ENCODE measurements at places on chromosomes 5 and 9. TPM values are rescaled to one million over a fixed set of nuclear protein-coding genes. Genes with fewer than 3 reads are reported as not detected.

GRCh38 chr5:137706841-137707240 lies 29.0 kb downstream of the KLHL3 start:
- no peak for DNase-seq

DNA sequence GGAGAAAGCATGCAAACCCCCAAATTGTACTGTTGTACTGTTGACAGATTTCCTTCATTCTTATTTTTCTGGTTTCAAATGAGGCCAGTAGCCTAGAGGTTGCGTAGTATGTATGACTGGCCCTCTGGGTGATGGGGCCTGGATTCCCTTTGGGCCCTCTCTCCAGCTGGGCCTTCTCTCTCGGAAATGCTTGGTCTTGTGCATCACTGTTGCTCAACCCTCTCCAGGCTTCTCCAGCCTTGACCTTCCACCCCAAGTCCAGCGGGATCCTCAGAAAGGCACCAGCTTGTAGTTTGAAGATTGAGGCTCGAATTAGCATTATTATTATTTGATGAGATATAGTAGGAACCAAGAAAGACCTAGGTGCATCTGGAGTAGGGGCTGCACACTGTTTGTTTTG lies 87.0 kb downstream of the ANGPTL2 start:
- peak; percentile 74 for DNase-seq

DNA sequence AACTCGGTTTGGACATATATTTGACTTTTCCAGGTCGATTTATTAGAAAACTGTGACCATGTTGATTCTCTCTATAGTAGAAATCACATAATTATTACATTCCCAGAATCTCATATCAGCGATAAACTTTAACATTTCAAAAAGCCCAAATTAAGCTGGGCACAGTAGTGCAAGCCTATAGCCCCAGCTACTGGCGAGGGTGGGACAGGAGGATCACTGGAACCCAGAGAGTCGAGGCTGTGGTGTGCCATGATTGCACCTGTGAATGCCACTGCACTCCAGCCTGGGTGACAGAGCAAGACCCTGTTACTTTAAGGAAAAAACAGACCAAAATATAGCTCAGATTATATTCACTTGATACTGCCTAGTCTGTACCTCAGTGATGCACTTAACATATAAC lies 128.9 kb downstream of the CPLANE1 start:
- no peak for DNase-seq

GRCh38 chr5:74625742-74626241 lies 14.7 kb downstream of the ENC1 start:
- DNase-seq = no peak

DNA sequence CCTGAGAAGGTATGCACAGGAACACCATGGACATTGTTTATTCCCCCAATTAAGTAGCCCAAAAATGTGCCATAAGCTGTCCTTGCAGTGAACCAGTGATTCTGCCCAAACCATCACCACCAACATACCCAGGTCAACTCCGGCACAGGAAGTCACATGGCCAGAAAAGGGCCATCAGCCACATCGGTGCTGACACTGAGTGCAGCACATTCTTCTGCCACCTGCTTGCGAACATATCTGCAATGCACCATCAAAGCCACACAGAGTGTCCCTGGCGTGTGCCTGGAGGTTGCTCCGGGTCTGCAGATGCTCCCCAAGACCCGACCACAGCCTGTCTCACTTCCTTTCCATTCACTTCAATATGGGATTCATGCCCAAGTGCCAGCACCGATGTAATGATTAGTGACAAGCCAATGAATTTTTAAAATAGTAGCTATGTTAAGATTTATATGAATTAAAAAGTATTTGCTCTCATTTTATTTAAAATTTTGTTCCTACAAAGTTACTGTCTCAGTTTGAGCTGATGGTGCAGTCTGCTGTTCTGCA lies 37.6 kb downstream of the SYK start:
- DNase-seq = peak; percentile 69

DNA sequence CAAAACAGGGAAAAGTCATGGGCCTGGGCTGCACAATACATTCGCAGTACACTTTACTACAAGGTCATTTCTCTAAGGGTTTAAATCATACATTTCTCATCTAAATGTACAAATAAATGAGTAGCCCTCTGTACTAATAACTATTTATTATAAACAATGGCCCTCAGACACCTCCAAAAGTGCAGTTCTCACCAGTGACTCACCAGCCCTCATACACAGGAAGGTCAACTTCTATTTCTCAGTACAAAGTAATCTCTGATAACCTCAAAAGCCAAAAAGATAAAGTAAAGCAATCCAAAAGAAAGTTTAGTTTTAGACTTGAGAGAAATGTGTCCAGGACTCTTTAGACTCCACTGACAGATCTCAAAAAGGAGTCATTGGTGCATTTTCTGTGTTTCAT lies 1258.1 kb upstream of the CDH6 start:
- DNase-seq = no peak

DNA sequence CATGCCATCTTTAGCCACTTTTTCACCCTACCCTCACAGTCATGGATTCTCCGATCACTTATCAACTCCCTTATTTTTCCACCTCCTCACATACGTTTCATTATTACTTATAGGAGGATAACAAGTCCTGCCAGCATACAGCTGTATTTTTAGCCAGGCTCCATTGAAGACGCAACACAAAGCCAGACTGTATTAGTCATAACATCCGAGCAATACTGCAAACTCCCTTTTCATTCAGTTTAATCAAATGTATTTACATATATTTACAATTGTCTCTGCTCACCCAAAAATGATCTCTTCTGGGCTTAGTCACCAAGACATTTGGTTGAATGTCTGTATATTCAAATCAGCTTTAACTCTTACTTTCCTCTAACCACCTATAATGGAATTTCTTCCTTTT lies 126.4 kb upstream of the PRLR start:
- no peak for DNase-seq

DNA sequence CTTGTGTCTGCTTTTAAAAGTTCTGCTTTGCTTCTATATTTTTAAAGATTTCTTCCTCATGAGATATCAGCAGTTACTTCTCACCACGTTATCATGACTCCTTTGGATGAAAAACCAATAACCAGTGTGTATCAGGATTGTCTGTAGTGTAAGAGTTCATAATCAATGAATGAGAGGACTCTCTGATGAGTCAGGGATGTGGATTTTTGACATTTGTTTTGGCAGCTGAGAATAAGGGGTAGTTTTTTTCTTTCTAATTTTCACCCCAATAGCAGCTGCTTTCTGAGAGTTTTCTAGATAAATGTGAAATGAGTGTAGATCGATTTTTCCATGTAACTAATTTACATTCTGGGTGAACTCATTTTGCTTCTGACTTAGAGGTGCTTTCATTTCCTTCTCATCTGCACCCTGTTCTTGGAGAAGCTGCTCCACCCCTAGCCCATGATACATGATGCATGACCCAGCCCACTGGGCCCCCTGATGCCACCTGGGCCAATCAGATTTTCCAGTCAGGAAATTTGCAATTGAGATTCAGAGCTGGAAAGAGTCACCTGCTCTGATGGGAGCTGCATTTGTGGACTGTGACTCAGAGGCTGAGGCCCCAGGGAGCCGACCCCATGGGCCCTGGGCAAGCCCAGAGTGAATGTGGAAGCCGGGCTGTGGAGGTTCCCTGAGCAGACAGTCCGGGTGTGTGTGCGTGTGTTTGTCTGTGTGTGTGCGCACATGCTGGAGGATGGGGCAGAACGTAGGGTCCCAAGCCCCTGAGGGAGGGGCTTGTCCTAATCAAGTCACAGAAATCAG lies 159.3 kb downstream of the RGS3 start:
- no peak for DNase-seq

DNA sequence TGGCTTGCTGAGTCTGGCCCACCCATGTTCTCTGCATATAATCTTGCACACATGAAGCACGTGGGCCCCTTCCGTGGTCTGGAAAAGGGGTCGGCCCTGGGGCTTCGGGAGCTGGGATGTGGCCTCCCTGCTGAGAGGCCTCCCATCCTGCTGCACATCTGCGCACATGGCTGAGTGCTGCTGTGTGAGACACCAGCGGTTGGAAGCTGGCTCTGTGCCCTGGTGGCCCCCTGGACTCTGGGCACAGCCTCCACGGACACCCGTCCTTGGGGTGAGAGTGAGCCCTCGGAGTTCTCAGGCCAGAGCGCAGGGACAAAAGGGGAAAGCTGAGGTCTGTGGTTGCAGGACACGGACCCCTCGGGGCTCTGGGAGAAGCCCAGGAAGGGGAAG lies 115.8 kb downstream of the RXRA start:
- DNase-seq = no peak

DNA sequence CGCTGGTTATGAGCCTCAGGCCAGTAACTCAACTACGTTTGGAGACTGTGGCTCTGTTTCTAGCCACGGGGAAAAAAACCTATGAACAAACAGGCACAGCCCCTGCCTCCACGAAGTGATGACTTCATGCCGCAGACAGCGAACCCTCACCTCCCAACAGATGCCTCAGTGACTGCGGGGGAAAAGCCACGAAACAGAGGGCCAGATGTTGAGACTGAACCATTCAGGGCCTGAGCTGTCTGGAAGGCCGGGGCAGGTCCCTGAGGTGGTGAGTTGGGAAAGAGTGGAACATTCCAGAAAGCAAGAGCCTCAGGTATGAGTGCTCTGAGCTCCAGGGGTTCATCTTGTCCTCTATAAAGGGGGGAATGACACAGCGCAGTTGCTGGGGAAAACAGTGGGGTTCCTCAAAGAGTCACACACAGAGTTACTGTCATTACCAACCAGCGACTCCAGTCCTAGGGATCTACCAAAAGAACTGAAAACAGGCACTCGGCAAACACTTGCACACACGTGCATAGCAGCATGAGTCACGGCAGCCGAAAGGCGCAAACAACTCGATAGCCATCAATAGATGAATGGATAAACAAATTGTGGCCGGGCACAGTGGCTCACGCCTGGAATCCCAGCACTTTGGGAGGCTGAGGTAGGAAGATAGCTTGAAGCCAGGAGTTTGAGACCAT lies 15.3 kb downstream of the PLPP7 start:
- no peak for DNase-seq

DNA sequence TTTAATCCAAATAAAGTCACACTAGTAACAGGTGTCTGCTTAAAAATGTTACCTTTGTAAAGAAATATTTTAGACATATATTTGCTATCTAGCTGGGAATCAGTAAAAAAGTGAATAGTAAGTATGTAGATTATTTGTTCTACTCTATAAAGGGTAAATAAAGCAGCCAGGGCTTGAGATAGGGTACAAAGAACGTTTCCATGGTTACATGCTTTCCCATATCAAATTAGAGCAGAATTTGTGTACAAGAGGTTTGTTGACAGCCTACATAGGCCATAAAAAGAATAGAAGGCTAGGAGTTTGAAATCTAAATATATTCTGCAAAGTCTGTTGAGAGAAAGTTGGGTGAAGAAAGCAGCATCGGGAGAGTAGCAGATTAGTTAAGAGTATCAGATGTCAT lies 160.9 kb upstream of the POU5F2 start:
- no peak for DNase-seq

- DNase-seq = no peak
Observed at GRCh38 chr5:160979385-160979784, 127.4 kb upstream of the ATP10B start.

GRCh38 chr5:90099099-90099498 lies 310.5 kb downstream of the CETN3 start:
- DNase-seq = no peak

- no peak for DNase-seq
Observed at GRCh38 chr5:38518341-38518740, 38.1 kb downstream of the LIFR start.

GRCh38 chr5:129608350-129608749 lies 139.5 kb upstream of the MINAR2 start:
- no peak for DNase-seq

GRCh38 chr9:19554529-19554928 lies 145.7 kb downstream of the ACER2 start:
- no peak for DNase-seq

DNA sequence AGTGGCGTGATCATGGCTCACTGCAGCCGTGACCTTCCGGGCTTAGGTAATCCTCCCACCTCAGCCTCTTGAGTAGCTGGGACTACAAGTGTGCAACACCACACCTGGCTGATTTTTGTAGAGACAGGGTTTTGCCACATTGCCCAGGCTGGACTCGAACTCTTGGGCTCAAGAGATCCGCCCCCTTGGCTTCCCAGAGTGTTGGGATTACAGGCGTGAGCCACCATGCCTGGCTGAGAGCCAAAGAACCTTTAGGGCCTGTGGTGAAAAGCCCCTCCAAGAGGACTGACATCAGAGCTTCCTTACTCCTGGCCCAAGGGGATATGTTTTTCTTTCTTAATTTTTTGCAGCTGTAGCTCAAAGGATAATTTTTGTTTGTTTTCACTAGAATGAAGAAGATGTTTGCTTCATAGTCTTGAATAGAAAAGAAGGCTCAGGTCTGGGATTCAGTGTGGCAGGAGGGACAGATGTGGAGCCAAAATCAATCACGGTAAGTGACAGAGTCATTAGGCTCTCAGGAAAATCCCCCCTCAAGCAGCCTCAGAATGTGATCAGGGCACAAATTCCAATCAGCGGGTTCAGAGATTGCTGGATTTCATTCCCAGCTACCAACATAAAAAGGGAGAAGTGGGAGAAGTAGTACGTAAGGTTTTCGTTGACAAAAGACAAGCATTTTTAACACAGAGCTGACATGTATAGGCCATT lies 77.1 kb downstream of the GOLPH3 start:
- no peak for DNase-seq

DNA sequence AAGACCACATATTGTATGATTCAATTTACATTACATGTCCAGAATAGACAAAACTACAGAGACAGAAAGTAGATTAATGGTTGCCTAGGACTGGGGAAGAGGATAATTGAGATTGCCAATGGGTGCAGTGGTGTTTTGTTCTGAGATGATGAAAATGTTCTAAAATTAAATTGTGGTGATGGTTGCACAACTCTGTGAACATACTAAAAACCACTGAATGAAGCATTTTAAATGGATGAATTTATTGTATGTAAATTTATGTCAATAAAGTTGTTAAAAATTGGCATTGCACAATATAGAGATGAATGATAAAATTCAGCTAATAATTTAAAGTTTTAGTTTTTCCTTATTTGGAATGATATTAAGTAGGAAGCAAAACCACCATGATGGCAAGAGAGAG lies 109.5 kb upstream of the NR4A3 start:
- DNase-seq = no peak

The TMEM232 gene
- total RNA-seq = 1.7 TPM

The SPINK7 gene
- not detected for total RNA-seq

The SHC3 gene
- 0.16 TPM for total RNA-seq

The DIAPH1 gene
- 77.7 TPM for total RNA-seq

The CD74 gene
- 239 TPM for total RNA-seq

The RNF224 gene
- total RNA-seq = not detected

The SLC6A7 gene
- total RNA-seq = not detected

The TMEM215 gene
- total RNA-seq = not detected

Data from cardiac septum (tissue), 1 donor.